HFF-Myc (cell line): ENCODE measurements at places on chromosomes 1 and 21.

GRCh38 chr1:55217226-55217986 is 2.2 kb upstream of the USP24 start:
- no peak for DNase-seq

GRCh38 chr21:35027563-35028450 is 21.3 kb downstream of the RUNX1 start:
- no peak for DNase-seq

- DNase-seq: no peak
These were observed 95.6 kb downstream of the PAPPA2 start for GRCh38 chr1:176558561-176558960.

- no peak for DNase-seq
These were observed 500 bp downstream of the FAM20B start for GRCh38 chr1:179025975-179026812.

DNA sequence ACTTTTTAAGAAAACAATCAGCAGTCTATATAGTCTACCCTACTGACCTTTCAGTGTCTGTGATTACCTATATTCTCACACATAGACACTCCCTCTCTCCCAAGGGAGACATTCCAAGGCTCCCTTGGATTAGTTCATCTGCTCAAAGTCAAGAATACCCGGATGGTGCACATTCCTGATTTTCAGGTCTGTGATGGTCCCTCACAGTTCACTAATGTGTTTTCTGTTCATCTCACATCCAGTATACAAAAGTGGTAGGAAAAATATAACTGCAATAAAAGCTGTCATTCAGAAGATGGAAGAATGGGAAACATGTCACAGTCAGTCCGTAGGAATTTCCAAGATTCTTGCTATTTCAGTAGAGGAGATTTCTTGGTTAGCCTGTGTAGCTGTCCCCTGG is 224.1 kb upstream of the CACYBP start:
- no peak for DNase-seq

GRCh38 chr1:43585557-43585956 is 54.9 kb downstream of the PTPRF start:
- DNase-seq: no peak

DNA sequence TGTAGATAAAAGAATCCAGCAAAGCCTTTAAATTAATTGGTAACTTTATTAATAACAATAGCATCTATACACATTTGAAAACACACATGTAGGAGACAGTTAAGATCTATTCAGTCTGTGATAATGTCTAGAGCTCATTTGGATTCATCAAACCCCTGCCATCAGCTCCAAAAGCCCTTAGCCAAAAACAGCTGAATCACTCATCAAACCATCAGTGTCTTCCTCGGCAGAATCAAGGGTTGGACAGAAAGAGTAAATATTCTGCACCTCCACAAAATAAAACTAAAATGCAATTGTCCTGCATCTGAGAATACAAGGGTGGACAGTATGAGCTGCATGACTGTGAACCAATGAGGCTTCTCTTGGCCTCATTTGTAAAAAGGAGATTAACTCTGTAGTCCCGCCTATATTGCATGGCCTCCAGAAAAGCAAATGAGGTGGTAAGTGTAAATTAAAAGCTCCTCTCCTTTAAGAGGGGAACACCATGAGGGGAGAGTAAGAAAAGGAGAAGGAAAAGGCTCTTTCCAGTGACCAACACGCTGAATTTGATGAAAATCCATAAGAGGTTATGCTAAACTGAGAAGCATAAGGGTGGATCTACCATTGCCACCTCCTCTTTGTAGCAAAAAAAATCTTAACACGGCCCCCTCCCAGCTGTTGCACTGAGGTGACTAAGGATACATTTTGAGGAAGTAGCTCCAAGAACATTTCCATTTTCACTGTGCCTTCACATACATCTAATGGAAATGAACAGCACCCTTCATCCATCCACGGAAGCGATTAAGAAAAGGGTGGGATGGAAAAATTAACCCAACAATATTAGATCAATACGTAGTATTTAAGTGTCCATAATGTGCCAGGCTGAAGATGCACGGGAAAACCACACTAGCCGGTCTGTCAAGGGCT is 14.7 kb upstream of the BOLA1 start:
- no peak for DNase-seq

DNA sequence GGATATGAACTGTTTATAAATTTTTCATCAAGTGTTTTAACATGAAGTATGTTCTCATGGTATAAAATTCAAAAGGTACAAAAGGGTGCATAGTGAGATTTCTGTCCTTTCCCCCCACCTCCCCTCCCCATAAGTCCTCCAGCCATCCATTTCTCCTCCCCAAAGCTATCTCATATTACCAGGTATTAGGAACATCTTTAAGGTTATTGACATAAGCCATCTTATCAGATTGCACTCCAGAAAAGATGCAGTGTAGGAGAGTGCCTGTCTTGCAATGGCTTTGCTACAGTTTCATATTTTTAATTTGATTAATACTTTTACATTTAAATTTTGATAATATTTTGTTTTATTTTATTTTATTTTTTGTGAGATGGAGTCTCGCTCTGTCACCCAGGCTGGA is 13.5 kb upstream of the HPCAL4 start:
- no peak for DNase-seq

DNA sequence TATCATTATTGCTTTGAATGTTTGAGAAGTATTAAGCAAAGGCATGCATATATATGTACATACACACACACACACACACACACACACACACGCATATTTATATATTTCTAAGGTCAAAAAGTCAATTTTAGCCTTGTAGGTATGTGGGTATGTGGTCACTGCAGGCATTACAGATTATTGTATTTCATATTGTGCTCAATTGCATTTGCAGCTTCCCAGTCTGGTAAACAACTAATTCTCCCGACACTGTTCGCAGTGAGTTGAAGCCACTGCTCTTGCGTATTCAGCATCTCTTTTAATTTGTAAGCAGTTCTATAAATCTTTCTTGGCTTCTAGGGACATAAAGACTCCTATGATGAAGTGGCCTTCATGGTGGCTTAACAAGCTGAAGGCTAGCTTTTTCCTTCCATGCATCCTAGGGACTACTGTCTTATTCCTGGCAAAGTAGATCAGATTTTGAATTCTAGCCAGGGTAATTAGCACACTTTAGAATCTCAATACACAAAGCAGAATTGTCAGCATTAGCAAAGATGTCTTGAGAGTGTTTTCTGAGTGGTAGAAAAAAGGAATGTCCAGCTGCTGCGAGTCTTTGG is 368.6 kb upstream of the NEGR1 start:
- no peak for DNase-seq

GRCh38 chr1:228139931-228140723 is at the start of gene GUK1:
TSS of gene GUK1 (plus strand) at chr1:228140279. CDS start at chr1:228140303, 24 bp downstream.
- DNase-seq: peak; percentile 94

- DNase-seq: no peak
These were observed at the start of gene MAP7D1 for GRCh38 chr1:36155408-36156328. TSS of gene MAP7D1 (plus strand) at chr1:36156160. CDS start at chr1:36156418, 258 bp downstream.

- no peak for DNase-seq
These were observed 140.1 kb downstream of the TGFBR3 start for GRCh38 chr1:91745640-91746373.

GRCh38 chr21:41367301-41367944 is 5.6 kb downstream of the MX2 start:
- DNase-seq: no peak

GRCh38 chr1:12231276-12231595 is 1.4 kb downstream of the VPS13D start:
- DNase-seq: no peak

DNA sequence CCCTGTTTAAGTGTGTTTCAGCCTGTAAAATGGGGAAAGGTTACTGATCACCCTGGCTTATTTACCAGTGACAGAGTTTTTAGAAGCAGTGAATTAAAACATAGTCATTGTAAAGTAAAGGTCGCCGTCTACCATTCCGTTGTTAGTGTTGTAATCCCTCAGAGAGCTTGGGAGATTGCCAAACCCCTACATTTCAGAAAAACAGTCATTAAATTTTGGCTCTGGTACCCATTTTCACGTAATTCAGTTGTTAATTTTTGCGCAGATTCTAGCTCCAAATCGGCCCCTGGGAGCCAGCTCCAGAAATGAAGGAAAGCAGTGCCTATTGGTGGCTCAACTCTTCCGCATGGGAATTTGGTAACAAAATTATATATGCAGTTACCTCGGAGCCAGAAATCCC is 127.7 kb upstream of the AJAP1 start:
- DNase-seq: no peak

DNA sequence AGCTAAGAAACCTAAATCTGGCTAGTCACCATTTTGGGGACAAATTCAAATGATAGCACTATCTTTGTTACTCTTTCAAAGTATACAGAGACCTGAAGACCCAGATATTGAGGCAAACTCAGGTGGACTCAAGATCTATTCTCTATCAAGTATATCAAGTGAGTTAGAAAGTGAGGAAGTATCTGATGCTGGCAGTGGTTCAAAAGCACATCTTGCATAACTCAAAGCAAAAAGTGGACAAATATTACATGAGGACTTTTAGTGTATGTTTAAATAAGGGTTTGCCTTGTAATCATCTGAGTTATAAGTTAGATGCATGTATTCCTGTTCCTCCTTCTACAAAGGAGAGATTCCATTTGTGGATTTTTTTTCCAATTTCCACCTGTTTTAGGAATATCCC is 338.4 kb downstream of the DISC1 start:
- no peak for DNase-seq

DNA sequence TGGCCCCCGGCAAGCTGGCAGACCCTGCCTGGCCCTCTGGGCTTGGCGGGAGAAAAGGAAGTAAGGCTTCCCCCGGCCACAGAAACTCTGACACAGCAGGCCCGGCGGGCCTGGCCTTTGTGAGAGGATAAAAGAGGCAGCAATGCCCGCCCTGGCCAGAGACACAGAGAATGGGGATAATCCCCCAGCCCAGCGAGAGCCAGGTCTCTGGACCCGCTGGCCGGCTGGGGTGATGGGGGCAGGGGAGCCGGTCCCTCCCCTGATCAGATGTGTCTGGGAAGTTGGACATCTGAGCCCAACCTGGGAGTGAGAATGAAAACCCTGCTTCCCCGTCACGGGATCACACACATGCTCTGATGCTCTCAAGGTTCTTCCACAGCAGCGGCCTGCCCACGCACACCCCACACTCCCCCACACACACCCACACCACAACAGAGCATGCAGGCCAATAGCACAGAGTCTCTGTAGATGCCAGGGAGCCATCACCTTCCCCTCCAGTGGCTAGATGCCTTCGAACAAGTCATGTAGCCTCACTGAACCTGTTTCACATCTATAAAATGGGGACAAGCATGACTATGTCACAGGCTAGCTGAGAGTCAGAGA is 4.2 kb downstream of the RSPO1 start:
- no peak for DNase-seq

DNA sequence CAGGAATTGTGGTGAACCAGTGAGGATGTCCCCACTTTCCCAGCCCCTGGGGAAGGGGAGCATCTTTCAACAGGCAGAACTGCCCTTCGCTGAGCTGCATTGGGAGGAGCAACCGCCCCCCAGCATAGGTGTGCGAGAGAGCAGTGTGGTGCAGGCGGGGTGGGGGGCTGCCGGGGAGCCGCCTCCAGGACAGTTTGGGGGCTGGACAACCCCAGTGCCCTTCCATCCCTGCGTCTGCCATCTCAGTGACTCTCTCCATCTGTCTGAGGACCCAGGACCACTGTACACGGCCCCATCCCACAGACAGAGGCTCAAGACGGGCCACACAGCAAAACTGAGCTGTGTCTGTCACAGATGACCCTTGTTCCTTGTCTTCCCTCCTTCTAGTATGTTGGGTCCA is 14.2 kb downstream of the PODN start:
- DNase-seq: no peak

DNA sequence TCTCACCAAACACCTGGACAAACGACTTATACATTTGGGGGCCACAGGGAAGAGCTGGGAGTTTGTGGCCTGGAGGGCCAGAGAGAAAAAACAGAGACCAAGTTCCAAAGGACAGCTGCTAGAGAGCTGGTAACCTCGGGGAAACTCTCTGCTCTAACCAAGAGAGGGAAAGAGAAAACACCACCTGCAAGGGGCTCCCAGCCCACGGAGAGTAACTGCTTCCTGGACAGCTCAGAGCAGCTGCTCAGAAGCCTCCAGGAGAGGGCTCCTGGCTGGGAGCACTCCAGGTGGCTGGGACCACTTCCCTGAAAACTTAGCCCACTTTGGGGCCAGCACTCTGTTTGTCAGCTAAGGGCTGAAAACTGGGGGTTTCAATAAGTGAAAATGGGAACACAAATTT is 154.8 kb upstream of the GRIK3 start:
- DNase-seq: no peak

GRCh38 chr1:62997884-62998283 is 214.0 kb downstream of the ATG4C start:
- no peak for DNase-seq

GRCh38 chr1:30414851-30415165 is 308.6 kb downstream of the MATN1 start:
- no peak for DNase-seq
